ENCODE measurements at places on chromosomes 1 and 21.

DNA sequence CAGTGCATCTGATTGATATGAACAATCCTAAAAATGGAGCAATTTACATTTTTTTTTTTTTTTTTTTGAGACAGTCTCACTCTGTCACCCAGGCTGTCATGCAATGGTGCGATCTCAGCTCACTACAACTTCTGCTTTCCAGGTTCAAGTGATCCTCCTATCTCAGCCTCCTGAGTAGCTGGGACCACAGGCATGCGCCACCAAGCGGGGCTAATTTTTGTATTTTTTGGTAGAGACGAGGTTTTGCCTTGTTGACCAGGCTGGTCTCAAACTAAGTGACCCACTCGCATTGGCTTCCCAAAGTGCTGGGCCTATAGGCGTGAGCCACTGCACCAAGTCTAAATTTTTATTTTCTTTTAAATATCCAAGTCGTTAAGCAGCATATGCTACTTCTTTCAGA, 109.0 kb downstream of the FAF1 start:
- DNase-seq: no peak

DNA sequence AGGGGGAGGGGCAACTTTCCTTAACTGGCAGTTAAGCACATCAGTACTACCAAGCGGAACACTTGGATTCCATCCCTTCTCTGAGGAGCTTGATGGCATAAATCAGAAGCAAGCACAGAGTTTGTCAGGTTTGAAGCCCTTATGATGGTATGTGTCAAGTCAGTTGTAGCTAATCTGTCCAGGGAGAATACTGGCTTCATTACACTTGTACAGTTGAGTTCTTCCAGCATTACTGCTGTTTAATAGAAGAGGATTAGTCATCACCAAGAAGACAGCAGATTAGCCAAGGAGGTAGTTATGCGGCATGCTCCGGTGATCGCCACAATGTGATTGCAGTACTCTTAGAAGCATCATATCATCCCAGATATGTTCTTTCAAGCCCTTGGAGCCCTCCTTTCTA, 2.1 kb upstream of the TDRD5 start:
- DNase-seq: no peak

GRCh38 chr1:81889166-81889565, 88.4 kb downstream of the ADGRL2 start:
- DNase-seq: no peak

DNA sequence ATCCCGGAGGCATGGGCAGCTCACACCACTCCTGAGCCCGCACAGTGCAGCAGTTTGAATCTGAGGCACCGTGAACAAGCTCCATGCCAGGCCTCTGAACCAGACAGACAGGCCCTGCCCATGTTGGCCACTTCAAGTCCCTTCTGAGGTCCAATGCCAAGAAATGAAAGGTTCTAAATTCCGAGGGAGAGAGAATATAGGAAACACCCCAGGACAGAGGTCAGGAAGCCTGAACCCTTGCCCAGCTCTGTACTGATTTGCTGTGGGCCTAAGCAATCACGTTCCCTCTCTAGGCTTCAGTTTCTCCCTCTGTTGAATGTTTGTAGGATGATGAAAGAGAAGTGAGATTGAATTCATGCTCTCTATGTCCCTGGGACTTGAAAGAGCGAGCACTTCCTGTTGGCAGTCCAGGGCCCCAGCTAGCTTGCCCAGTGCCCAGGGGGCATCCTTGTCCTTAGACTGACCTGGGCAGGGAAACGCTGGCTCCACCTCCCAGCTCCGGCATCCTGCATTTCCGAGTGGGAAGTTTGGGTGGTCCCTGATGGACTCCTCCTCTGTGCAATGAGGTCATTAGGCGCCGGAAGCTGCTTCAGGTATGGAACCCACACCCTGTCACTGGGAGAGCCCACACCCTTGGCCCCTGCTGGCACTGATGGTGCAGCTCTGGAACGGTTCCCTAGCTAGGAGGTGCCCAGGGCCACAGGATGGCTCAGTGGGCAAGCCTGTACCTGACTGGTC, 242.4 kb upstream of the TMEM51 start:
- DNase-seq: no peak

- DNase-seq: no peak
Measured at GRCh38 chr1:191895462-191896058, 262.7 kb upstream of the RGS18 start.

DNA sequence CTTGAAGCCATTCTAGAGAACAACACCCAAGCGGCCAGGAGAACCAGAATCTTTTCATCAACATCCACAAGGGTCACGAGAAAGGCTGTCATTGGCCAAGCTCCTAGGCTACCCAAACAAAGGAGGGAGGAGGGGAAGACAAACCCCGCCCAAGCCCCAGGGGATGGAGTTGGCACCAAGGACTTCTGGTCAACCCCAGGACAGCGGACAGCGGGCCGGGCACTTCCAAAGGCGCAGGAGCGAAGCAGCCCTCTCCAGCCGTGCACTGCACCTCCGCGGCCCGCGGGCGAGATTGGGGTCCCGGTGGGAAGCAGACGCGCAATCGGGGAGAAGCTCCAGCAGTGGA, at the start of gene CLIC6:
Gene CLIC6, plus strand, starts transcription at position 192 of the 346 bp plus-strand sequence. CDS start 395 bp downstream, outside the sequence.
- no peak for DNase-seq

DNA sequence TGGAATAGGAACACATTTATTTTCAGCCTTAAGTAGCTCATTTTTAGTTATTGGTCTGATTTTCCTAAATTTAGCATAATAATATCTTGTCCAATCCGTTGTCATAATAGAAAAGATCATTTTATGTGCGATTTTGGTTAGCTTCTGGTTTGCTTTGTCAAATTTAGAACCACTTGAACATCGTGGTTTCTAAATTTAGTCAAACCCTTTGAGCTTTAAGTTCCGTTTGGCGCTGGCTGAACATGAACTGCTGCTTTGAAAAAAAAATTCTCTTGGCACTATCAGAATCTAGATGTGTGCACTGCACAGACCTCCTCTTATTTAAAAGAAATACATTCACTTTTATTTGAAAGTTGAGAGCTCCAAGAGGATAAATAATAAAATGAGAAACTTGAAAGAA, 370.6 kb downstream of the PTPRC start:
- no peak for DNase-seq

DNA sequence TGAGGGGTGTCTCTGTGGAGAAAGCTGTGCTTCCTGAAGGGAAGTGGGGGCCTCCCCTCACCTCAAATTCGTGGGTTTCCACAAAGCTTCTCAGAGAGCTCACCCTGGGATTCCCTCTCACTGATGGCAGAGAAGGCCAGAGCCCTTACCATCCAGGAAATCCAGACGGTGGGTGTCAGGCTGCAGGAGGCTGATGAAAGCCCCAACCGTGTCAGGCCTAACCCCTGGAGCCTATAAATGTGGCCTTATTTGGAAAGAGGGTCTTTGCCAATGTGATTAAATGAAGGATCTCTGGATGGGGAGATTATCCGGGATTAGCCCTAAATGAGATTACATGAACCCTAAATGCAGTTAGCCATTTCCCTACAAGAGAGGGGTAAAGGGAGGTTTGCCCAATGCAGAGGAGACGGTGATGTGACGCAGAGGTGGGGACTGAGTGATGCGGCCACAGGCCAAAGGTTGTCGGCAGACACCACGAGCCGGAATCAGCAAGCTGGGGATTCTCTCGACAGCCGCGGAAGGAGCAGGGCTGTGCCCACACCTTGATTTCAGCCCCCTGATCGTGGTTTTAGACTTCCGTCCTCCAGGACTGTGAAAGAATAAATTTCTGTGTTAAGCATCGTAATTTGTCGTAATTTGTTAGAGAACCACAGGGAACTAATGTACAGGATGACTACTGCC, 82.6 kb downstream of the TOMM20 start:
- DNase-seq: no peak

DNA sequence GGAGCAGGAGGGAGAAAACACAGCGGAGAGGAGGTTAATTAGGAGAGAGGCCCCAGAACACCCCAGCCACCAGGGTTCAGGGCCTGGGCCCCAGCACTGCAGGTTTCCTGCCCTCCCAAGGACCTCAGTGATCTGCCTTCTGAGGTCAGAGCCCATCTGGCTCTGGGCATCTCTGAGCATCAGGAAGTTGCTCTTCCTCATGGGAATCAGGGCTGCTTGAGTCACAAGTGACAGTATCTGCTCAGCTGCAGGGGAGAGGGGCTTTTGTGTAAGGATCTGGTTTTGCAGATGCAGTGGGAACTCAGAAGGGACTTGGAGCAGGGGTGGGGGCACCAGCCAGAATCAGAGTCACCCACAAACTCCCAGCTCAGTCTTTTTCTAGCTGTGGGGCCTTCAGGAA, 472.1 kb downstream of the PTPRU start:
- DNase-seq: peak; percentile 31

GRCh38 chr1:154328318-154329151, 3.2 kb downstream of the ATP8B2 start:
- peak; percentile 71 for DNase-seq

DNA sequence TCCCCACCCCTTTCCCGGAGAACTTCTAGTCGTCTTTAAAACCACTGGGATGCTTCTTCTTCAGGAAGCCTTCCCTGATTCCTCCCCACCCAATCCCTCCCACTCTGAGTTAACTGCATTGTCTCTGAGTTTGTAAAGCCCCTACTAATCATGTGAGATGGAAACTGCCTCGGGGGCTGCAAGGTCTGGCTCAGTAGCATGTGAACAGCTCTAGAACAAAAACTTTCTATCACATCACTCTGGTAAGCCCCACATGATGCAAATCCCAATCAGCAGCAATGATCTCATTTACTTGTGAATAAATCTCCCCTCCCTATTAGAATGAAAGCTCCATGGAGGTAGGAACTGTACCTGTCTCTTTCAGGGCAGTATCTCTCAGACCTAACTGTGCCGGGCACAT, 141.0 kb upstream of the JUN start:
- no peak for DNase-seq

DNA sequence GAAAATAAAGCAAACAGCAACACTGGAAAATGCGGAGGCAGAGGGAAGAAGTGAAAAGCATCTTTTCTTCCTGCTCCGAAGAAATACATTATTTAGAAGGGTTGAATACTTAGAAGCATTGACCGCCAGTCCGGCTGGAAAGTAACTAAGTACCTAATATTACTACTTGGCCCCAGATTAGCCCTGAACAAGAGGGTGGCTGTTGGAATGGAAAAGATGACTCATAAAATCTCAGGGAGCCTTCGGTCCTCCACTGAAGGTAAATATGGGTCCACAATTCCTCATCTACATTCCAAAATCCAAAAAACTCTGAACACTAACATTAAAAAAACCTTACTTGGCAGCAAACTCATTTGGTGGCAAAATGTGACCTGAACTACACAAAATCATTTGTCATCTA, 40.1 kb downstream of the BCAR3 start:
- no peak for DNase-seq

GRCh38 chr1:5858844-5859407, 133.3 kb downstream of the NPHP4 start:
- DNase-seq: no peak

GRCh38 chr1:76854255-76854654, 13.0 kb upstream of the ST6GALNAC5 start:
- DNase-seq: no peak

DNA sequence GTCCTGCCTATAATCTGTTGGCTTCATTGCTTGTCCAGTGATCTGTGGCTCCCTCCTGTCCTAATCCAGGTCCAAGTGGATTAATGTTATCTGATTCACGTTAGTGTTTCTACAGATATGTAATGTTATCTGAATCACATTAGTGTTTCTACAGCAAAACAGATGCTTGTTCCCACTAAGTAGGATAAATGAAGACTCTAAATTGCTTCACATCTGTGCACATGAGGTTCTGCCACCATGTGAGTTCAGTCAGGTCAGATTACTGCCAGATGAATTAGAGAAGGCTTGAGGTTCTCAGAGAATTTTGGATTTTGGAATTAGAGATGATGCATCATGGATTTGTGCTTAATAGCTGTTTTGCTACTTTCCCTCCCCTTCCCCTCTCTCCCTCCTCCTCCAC, 13.2 kb downstream of the DISC1 start:
- DNase-seq: no peak

DNA sequence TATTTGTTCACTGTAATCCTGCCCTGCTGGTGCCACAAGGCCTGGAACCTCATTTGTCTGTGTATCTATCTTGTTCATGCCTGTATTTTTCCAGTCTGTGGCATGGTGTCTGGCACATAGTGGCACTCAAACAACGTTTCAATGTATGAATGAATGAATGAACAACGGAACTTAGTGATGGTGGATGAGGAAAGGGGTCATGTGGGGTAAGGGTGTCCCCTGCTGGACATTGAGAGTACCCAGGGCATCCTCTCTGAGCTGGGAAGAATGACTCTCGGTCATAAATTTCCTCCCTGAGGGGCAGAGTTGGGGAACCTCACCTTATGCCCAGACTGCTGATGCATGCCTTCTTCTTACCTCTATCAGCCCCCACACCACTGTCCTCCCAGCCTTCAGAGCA, 18.9 kb upstream of the ZNF683 start:
- no peak for DNase-seq

DNA sequence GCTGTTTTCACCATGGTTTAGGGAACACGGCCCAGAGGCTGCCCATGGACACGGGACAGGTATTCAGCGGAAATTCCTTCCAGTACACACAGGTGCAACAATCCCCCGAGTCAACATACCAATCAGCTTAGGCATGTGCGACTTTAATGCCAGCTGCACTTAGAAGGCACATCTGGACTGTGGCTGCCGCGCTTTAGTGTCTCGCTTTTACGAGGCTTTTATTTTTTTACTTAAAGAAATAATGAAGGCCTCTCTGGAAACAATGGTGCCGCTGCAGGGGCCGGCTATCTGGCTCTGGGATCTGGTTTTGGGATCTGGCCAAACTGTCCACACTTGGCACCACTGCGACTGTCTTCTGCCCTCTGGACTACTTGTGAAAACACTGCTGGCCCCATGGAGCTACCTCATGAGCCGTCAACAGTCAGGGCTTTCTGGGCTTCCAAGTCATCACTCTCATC, 55.5 kb downstream of the SLC66A1 start:
- DNase-seq: no peak

- no peak for DNase-seq
Measured at GRCh38 chr1:86155051-86155806, 1.3 kb downstream of the COL24A1 start.

DNA sequence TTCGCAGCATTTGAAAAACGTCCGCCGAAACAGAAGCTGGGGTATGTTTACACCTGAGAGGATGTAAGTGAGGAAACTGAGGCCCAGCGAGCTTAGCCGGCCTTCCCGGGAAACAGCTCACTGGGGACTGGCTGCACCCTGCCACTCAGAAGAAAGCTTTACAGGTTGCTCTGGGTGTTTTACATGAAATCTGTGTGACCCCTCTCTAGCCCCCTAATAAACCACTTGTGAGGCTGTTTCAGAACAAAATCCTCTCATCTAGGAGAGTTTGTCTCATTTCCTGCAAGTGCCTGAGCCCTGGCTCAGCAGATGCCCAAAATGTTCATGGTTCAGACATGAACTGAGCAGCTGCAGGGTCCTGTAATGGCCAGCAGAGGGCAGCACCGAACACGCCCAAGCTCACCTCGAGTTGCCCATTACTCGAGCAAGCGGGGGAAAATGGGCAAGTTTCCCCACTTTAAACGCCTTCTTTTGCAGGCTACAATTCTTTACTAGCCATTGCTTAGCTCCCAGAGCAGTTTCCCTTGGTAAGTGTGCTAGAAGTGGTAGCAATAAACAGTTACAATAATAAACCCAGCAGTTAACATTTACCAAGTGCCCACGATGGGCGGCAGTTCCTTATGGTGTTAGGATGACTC, 76.4 kb downstream of the FHAD1 start:
- peak; percentile 73 for DNase-seq
